ENCODE measurements at places on chromosomes 1 and 21.

DNA sequence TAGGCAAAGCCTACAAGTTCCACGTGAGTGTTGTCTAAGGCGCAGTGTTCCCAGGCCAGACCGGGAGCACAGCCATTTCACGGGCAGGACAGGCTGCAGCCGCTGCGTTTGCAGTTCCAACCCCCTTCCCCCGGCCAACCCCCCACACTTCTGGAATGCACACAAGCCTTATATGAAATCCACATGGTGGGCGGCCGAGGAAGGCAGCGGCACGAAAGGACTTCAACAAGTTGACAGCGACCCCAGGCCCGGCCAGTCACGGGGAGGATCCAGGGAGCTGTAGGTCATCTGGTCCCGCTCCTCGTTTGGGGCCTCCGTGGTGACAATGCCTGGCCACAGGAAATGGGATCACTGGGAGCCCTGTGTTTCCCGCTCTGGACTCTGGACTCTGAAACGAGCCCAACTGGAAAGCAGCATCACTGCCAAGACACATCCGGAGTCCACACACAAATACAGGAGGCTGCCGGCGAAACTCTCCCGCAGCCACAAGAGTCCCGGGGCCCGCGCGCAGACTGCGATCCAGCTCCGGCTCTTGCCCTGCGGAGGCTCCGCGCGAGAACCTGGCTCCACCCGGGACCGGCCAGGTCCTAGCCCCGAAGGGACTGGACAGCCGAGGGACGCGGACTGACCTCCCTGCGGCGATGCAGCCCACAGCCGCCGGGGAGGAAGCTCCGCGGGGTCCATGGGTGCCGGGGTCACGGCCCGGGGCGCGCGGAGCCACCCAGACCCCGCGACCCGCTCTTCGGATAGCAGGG is 794 bp downstream of the NID1 start:
- DNase-seq = peak; percentile 80

DNA sequence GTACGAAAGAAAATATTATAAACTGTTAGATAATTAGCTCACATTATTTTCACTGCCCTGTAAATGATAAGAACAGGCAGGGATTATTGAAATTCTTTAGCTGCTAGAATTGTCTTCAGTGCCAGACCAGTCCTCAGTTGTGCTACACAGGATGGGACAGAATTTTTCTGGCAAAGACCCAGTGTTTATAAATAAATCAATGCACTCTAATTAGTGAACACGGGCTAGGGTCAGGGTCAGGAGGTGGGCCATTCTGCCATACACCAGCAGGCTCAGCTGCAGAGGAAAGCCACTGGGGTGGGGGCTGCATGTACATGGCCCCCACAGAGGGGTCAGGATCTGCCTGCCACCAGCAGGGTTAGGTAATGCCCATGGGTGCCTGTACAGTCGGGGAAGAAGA is 6.4 kb downstream of the BCAR3 start:
- DNase-seq = peak; percentile 6

GRCh38 chr1:196078691-196079090 is 529.5 kb downstream of the KCNT2 start:
- no peak for DNase-seq

GRCh38 chr1:16019644-16020277 is 1.9 kb upstream of the HSPB7 start:
- peak; percentile 73 for DNase-seq

DNA sequence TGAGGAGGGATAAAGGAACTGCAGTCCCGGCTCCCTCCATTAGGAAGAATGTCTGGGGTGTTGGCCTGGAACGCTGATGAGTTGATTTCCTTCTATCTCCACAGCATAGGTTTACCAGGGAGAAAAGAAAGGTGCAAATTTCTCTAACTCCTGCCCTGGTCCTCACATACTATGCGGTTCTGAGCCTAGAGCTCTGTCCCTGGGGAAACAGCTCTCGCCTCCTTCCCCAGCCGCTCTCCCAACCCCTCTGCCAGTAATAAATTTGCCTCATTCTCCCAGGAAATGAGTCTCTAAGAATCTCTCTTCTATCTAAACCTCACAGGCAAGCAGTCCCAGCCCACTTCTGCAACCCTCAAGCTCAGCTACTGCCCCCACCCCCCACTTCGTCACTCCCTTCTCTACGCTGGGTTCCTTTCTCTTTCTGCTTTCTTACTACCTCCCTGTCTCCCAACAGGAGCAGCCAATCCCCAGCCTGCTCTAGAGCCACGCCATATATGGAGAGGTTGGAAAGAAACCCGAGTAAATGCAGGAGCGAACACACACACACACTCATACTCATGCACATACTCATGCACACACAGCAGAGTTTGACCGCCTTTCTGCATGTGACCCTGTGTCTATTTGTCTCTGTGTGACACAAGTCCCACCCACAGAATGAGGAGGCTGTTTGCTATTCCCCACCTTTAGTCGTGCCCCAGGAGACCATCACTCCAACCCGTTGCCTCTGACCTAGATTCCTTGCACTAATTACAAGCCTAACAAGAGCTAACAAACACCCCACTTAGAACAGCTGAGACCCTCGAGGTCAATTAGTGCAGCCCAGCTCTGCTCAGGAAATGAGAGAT is 13.4 kb downstream of the PLEKHO1 start:
- DNase-seq = peak; percentile 96

- DNase-seq = no peak
These were observed 15.5 kb upstream of the GFI1 start for GRCh38 chr1:92502247-92502646.

DNA sequence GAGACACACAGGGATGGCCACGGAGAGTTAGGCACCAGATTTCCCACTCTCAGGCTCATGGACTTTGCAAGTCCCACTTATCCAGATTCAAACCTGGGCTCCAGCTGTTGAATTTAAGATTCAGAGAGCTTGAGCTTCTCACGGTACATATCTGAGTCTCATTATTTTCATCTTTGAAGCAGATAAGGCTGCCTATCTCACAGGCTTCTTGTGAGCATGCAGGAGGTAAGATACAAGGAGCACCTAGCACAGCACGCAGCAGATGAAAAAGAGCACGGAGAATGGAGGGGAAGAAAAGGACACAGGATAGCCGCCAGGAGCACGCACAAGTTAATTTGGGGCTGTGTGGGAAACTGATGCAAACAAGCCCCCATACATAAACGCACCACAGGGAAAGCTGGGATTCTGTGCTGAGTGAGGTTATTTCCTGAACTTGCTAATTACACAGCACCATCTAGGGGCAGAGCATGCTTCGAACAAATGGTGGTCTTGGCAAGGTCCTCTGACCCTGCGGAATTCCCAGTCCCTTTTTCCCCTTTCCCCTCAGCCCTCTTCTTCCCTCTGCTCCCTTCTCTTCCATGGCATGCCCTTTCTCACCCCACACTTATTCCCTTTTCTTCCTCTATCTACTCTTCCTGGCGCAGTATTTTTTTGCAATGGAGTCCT is 134.7 kb upstream of the VANGL1 start:
- peak; percentile 67 for DNase-seq

GRCh38 chr1:180031664-180032063 is 77.1 kb downstream of the CEP350 start:
- DNase-seq = no peak

DNA sequence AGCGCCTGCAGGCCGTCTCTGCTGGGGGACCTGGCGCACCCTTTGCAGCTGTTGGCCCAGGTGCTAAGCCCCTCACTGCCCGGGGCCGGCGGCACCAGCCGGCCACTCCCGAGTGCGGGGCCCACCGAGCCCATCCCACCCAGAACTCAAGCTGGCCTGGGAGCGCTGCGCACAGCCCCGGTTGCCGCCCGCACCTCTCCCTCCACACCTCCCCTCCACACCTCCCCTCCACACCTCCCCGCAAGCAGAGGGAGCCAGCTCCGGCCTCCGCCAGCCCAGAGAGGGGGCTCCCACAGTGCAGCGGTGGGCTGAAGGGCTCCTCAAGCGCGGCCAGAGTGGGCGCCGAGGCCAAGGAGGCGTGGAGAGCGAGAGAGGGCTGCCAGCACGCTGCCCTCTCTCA is 177.8 kb upstream of the KAZN start:
- no peak for DNase-seq

- no peak for DNase-seq
These were observed 41.6 kb upstream of the QSOX1 start for GRCh38 chr1:180112984-180113647.

DNA sequence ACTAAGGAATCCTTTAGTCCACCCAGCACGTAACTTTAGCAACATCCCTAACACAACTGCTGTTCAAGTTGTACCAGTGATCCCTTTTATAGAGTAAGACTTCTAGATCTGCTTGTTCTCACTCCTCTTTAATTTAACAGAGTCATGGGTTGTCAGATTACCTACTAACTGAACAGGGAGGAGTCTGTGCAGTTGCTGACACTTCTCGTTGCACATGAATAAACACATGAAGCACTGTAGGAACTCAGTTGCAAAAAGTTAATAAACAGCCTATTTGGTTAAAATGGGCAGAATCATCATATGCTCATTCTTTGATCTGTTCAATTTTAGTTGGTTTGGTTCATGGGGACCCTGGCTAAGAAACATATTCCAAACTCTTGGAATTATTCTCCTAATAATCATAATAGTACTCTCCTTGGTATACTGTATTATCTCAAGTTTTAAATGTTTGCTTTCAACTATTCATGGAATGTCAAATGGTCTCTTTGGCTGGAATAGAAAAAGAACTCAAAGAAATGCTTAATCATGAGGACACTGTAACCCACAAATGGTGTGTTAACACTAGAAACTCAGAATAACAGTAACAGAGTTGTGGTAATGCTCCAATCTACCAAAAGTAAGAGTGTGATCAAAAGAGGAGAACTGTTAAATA is 15.6 kb downstream of the PLPPR5 start:
- DNase-seq = no peak

DNA sequence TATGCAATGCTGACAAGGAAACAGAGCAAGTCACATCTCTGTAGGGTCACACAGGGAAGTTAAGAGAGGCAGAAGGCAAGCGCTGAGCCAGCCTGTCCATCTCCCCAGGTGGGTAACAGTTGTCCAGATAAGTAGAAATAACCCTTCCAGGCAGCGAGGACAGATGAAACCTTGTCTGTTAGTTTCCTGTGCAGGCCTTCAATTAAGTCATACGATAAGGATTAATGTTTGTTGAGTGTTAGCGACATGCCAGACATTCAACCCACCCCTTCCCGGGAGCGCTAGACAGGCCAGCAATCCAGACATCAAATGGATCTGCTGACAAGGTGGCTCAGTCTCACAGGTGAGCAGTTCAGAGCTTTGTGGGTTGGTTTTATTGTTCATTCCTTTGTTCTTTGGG is 221.5 kb upstream of the FMN2 start:
- no peak for DNase-seq

DNA sequence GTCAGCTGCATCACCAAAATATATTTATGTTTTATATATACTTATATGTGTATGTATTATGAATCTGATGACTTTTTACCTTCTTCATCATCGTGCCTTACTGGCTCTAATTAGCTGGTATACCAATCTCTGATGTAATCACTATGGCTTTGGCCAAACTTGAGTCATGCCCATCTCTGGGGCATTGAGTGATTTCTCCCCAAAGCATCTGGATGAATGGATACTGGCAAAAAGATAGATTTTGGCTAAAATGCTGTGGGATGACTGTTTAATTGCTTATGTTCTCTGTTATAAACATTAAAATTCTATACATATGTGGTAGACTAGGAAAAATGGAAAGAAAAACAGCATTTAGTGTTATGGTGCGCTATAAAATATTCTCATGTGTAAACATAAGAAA is 19.6 kb downstream of the CDKN2C start:
- DNase-seq = peak; percentile 59

DNA sequence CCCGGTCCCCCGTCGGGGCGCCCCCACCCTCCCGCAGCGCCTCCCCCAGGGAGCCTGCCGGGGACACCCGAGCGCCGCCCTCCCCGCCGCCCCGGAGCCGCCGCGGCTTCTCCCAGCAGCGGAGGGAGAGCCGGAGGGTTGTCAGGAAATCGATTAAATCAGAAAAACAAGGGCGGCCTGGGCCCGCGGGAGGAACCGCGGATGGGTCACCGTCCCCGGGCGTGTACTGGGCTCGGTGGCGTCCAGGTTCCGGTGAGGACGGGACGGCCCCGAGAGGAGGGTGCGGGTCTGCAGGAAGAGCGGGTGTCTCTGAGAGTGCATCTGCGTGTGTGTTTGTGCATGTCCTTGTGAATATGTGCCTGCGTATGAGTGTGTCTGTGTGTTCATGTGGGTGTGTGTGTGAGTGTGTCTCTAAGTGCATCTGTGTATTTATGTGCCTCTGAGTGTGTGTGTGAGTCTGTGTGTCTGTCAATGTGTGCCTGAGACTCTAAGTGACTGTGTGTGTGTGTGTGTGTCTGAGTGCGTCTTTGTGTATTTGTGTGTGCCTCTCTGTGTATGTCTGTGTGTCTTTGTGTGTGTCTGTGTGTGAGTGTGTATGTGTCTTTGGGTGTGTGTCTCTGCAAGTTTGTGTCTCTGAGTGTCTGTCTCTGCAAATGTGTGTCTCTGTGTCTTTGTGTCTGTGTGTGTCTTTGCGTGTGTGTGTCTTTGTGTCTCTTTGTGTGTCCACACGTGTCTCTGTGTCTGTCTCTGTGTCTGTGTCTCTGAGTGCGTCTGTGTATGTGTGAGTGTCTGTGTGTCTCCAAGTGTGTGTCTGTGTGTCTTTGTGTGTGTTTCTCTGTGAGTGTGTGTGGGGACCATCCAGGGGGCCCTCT is 1.1 kb downstream of the SPSB1 start:
- peak; percentile 52 for DNase-seq

DNA sequence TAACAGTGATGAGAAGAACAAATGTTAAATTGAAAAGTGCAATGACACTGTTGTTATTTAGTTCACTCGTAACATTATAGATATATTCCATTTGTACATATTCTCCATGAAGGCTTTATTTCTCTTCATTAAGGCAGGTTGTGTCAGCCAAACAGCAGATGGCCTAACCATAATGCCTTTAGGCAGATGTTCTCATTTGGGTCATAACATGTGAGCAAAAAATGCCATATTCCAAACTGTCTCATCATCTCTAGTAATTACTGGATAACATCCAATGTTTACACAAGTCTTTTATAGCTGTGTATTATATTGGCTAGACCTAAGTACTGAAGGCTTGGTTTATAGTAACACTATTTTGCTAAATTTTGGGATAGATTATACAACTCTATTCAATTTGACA is 87.2 kb upstream of the CHODL start:
- DNase-seq = no peak

- DNase-seq = no peak
These were observed 4.7 kb downstream of the VCAM1 start for GRCh38 chr1:100724281-100724680.

GRCh38 chr1:154434346-154435085 is 29.4 kb downstream of the IL6R start:
- DNase-seq = no peak

GRCh38 chr1:22370190-22370498 is 81.5 kb upstream of the ZBTB40 start:
- DNase-seq = no peak

- no peak for DNase-seq
These were observed 23.3 kb downstream of the NUCKS1 start for GRCh38 chr1:205726619-205727125.

DNA sequence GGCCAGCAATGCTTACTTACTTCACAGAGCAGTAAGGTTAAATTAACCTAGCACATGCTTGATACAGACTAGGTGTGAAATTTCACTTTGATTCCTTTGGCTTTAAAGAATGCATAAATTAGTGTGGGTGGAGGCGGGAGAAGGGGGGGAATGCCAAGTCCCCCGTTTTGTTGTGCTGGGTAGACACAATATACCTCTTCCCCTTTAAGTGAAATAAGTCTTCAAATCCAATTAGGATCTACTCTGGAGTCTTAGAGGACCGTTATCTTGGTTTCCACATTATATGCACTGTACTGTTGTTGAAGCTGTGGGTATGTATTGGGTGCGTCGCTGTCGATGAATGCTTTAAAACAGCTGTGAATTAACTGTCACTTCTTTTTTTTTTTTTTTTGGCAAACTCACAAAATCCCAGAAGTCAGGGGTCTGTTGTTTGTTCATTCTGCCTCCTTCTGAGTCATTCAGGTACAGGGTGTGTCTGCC is 1.6 kb upstream of the S1PR1 start:
- no peak for DNase-seq

GRCh38 chr21:46626536-46626935 is 8.9 kb upstream of the PRMT2 start:
- no peak for DNase-seq

Data from AG20443 (cell line).